ENCODE measurements at places on chromosomes 5 and 9.

- peak; percentile 2 for DNase-seq
Observed at GRCh38 chr5:107359916-107360234, 310.9 kb downstream of the EFNA5 start.

GRCh38 chr5:7391215-7391614, 4.7 kb upstream of the ADCY2 start:
- no peak for DNase-seq

- no peak for DNase-seq
Observed at GRCh38 chr5:5467737-5468136, 45.3 kb downstream of the ICE1 start.

- DNase-seq: no peak
Observed at GRCh38 chr9:88196142-88196790, 58.0 kb upstream of the SPATA31C2 start.

DNA sequence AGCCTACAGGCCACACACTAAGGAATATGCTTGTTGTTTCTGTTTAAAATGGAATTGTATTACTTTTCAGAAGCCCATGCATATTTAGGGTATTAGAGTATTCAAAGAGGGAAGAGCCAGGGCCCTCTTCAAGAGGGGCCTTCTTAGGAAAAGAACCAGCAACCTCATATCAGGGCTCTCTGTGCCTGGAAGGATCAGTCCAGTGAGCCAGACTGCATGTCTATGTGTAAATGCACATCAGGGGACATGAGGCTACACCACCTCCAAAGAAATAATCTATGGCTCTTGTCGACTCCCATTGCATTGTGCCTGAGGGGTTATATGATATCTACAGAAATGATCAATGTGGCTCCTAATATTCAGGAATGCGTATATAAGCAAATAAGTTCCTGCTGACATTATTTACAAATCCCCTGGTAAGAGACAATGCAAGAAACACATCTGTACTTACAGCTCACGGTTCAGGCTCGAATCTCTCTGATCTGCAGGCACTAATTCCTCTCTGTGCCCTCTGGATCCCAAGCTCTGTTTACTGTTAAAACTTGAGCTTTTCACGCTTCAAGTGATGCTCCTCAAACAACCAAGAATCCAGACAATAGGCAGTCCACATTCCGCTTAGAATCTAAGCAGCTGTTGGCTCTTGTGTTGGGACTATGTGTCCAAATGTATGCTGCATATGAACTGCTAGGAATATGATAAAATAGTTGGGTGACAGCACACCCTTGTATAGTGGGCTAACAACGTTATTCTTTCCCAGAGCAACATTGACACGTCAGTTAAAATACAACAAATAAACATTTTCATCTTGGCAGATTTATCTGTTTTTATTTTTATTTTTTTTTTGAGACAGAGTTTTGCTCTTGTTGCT, 150.2 kb upstream of the KLF9 start:
- no peak for DNase-seq

- no peak for DNase-seq
Observed at GRCh38 chr5:119347574-119347973, 8.2 kb upstream of the TNFAIP8 start.

GRCh38 chr9:75699625-75700251, 190.7 kb upstream of the PCSK5 start:
- DNase-seq: no peak

GRCh38 chr5:100452126-100452525, 83.0 kb upstream of the FAM174A start:
- no peak for DNase-seq

DNA sequence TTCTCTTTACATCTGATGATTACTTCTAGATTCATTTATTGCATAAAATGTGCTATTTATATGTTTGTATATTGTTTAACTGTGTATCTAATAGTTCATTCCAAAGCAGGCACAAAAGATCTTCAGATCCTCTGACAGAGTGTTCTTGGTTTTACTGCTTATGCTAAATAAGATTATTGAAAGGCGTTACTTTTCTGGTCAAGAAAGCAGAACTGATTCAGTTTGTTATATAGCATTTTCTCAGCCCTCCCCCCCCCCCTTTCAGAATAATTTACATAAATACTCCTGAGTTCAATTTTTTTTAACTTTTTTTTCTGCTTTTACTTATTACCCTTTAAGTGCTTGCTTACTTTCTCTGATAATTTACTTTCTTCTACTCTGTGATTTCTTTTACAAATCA, 15.4 kb downstream of the CDC42SE2 start:
- no peak for DNase-seq

GRCh38 chr9:118108971-118109370, 404.8 kb downstream of the TLR4 start:
- DNase-seq: no peak

DNA sequence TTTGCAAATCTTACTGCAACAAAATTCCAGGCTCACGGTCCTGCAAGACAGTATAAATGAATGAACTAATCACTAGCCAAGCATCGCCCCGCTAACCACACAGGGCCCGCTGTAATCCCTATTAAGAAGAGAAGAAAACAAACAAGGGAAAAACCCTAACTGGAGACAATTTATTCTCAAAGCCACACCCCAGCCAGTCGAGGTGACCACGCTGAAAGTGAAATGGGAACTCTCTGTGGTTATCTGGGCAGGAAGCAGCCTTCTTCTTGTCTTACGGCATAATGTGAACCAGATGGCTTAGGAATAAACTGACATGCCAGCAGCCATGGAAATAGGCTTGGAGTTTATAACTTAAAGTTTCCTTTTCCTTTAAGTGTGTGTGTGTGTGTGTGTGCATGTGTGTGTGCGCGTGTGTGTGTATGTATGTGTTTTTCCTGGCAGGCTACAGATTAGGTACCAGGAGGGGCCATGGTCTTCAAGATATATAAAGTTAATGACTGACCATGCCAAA, 120.2 kb downstream of the SEMA6A start:
- DNase-seq: peak; percentile 47

GRCh38 chr5:3451961-3452360, 143.7 kb upstream of the IRX1 start:
- DNase-seq: no peak

DNA sequence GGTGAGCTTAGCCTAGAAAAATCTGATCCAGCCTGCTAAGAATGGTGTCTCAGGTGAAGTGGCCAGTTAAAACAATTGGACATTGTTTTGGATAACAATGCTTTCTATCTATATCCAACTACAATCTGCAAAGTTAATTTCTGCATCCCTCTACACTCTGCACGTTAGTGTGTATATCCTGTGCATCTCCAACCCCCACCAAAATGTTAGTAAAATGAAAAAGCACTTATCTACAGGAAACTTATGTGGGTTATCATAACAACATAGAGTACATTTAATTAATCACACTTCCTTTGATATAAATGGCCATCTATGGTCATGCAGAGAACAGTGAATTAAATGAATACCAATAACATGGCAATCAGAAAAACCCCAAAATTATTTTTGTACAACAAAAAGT, 158.7 kb downstream of the NFIB start:
- peak; percentile 40 for DNase-seq

- DNase-seq: no peak
Observed at GRCh38 chr5:2382776-2383697, 368.4 kb downstream of the IRX2 start.

GRCh38 chr9:116717150-116717549, 30.0 kb downstream of the TRIM32 start:
- no peak for DNase-seq

DNA sequence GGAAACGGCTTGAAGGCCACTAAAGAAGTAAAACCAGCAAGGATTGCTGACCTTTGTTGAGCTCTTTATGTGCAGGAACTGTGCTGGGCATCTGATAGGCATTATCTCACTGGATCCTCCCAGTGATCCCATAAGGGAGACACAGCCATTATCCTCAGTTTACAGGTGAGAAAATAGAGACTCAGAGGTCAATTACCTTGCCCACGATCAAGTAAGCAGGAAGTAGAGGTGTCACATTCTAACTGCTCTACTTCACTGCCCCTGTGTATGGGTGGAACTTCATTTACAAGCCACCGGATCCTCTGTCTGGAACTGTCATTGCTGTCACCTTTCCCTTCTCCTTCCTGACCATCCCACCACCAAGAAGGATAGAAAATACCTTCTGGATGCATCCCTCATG, 248.9 kb downstream of the CRB2 start:
- no peak for DNase-seq

- DNase-seq: no peak
Observed at GRCh38 chr5:132669455-132669820, 4.4 kb upstream of the IL4 start.

- DNase-seq: no peak
Observed at GRCh38 chr5:55869847-55870246, 18.7 kb downstream of the IL31RA start.

- DNase-seq: no peak
Observed at GRCh38 chr9:76115396-76115795, 224.9 kb downstream of the PCSK5 start.

DNA sequence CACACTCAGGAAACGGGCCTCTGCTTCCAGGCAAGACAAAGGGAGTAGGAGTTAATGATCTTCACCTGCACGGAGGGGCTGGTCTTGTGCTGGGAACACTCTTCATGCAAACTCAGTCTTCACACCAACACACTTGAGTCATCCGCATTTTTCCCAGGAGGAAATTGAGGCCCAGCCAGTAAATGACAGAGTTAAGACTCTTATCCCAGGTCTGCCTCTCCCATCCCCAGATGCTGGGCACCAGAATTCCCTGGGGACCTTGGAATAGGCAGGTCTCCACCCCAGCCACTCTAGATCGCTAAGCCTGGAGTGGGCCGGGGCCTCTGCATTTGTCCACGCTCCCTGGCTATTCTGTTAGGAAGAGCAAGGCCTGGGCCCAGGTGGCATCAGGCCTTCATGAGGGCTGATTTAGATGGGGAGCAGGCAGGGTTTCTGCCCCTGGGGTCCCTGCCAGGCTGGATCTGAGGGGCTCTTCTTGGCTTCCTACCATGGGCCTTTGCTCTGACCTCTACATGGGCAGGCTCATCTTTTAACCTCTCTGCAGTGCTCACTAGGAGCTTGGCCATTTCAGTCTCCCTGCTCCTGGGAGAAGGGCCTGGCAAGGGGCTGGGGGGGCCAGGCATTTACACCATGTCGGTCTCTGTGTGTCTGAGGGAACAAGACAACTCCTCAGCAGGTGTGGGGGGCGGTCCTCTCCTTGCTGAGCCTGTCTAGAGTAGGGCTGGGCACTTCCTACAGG, 77.3 kb downstream of the AMBP start:
- DNase-seq: no peak

DNA sequence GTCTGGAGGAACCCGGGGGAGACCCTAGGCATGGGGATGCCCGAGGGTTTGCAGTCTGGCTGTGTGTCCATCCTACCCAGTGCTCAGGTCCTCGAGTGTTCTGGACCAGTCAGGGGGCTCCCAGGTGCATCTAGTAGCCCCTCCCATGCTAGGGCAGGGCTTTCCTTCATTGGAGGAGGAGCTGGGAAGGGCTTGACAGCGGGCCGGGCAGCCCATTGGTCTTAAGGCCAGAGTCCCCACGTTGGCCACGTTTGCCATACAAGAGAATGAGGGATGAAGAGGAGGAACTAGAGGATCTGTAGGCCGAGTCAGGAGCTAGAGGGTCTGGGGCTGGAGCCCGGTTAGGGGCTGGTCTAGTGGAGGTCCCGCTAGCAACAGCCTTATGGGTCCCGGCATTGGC, 37.3 kb upstream of the CTSV start:
- no peak for DNase-seq
